ENCODE measurements at places on chromosomes 2 and 18.

DNA sequence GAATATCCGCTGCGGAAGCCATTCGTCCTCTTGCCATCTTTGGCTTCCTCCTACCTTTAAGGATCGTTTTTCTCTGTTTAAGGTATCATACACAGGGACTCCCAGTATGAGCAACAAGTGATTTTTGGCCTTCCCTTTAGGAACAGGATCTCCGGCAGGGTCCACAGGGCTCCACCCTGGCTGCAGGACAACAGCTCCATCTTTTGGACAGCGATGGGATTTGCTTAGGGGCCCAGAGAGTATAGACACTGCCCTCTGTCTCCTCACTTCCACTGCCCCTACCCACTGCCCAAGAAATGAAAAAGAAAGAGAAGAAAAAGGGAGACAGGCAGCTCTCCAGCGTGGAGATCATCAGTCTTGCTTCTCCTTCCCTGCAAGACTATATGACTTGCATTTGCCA lies 224.5 kb downstream of the UXS1 start:
- DNase-seq = no peak

DNA sequence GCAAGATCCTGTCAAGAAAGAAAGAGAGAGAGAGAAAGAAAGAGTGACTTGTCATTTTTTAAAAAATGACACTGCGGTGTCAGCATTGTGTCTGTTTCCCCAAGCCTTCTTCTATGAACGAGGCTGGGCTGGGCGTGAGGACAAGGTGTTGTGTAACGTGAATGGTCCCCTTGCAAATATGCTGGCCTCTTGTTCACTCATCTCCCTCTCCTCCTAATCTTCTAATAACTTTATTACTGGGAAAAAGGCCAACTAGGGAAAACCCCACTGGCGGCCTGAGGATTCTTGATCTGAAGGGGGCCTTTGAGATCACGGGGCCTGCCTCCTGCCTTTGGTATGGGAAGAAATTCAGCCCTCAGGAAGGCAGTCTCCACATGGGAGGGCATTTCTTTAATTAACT lies 163.1 kb downstream of the MIB1 start:
- no peak for DNase-seq

- DNase-seq = no peak
Measured at GRCh38 chr18:12639990-12640880, 17.7 kb downstream of the SPIRE1 start.

DNA sequence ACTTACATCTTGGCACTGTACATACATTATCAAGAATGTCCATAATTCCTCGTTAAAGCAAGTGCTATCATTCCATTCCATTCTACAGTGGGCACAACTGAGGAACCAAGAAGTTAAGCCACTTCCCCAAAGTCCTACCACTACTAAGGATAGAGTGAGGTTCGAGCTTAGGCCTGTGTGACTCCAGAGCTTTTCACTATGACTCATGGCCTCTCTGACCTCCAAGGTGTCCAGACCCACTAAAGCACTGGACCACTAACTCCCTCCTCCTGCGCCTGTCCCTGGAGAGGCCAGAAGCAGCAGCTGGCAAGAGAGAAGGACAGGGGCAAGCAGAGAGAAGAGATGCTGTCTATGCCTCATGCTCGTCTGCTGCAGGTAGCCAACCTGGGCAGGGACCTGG lies 117.0 kb downstream of the ZBTB7C start:
- DNase-seq = peak; percentile 37

- DNase-seq = no peak
Measured at GRCh38 chr2:202373490-202373889, 2.6 kb upstream of the BMPR2 start.

GRCh38 chr2:198297350-198297749 lies 493.0 kb downstream of the PLCL1 start:
- no peak for DNase-seq

DNA sequence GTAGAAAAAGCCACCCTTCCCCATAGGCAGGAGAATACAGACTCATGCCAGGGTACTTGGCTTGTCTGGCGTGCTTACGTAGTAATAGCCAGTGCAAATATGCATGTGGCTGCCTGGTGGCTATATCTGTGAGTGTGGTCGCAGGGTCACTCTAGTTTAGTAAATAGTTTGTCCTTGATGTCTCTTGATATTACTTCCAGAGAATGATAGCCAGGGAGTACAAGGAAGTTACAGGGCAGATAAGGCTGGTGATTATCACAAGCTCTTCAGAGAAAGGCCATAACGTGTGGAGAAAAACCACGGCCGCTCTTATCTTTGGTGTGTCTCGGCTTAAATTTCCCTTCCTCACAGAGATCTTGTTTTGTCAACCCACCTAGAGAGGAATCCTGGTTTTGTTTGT lies 54.3 kb upstream of the SLC39A10 start:
- no peak for DNase-seq

- no peak for DNase-seq
Measured at GRCh38 chr2:73516033-73516432, 126.2 kb downstream of the NAT8 start.

DNA sequence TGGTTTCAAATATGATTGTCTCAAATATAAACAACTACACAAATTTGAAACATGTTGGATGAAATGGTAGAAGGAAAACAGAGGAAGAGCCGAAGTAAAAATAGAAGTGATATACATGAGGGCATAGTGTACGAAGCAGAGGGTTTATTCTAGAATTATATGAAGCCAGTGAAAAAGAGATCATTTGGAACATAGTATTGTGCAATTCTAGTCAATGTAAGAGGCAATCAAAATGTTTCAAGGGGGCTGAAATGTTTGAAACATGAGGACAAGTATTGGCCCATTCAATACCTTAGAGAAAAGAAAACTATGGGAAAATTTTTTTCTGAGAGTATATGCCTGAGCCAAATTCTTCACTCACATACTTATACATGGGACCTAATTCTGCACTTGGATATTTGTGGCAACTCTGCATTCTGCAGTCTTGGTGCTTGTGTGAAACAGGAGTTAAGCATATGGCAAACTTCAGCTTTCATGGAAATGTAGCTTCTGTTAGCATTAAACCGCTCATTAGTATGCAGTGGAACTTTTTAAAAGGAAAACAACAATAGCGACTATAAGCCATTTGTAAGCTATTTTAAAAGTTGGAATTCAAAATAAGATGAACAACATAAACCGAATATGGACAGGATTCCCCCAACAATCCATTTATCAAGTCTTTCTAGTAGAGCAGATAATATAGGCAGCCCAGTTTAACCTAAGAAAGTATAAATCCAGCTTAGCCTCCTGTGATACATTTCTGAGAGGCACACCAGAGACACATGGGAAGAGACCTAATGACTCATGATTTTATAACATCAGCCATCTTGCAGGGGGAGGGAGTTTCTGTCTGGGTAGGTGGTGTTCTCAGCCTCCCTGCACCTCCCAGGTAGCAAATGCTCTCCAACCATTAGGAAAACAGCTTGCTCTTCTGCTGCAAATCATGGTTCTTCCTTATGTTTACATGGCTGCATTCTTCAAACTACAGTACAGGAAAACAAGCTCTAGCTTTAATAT lies 197.8 kb downstream of the PAX3 start:
- no peak for DNase-seq

GRCh38 chr2:129229196-129229595 lies 750.3 kb upstream of the RAB6C start:
- DNase-seq = no peak

DNA sequence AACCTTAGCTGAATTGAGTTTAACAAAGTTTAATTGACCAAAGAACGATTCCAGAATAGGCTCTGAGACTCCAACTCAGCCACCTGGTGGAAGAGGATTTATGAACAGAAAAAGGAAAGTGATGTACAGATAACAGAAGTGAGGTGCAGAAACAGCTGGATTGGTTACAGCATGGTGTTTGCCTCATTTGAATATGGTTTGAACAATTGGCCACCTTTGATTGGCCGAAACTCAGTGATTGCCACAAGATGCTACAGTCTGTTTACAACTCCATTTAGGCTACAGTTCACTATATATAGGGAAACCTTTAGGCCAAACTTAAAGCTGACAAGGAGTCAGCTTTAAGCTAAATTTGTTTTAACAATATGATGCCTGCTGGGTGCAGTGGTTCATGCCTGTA lies 28.1 kb upstream of the SLC35G4 start:
- DNase-seq = no peak

GRCh38 chr2:162885281-162886070 lies 46.9 kb upstream of the KCNH7 start:
- no peak for DNase-seq

GRCh38 chr2:241128266-241128665 lies 21.0 kb downstream of the PASK start:
- DNase-seq = no peak

DNA sequence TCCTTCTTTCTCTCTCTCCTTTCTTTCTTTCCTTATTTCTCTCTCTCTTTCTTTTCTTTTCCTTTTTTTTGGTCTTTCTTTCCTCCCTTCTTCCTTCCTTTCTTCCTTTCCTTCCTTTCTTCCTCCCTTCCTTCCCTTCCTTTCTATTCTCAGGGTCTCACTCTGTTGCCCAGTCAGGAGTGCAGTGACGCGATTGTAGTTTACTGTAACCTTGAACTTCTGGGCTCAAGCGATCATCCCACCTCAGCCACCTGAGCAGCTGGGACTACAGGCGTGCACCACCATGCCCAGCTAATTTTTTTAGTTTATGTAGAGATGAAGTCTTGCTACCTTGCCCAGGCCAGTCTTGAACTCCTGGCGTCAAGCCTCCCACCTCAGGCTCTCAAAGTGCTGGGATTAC lies 83.8 kb upstream of the PPM1B start:
- no peak for DNase-seq

DNA sequence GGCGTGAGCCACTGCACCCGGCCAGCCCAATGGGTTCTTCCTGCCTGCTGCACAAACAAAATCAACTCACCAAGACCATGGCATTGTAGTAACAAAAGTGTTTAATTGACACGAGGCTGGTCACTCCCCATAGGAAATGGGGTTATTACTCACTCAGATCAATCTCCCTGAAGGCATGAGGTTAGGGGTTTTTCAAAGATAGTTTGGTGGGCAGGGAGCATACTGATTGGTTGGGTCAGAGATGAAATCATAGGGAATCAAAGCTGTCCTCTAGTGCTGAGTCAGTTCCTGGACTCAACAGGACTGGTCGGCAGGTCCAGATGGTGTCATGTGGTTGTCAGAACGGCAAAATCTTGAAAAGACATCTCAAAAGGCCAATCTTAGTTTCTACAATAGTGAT lies 122.1 kb downstream of the TMEM17 start:
- no peak for DNase-seq

- no peak for DNase-seq
Measured at GRCh38 chr2:129575431-129575830, 404.0 kb upstream of the RAB6C start.

All from CMK (cell line).